ENCODE measurements at places on chromosomes 12 and 14.

- no peak for DNase-seq
Observed at GRCh38 chr12:26319511-26319910, 124.1 kb downstream of the SSPN start.

GRCh38 chr12:54983536-54984101, 943 bp downstream of the TESPA1 start:
- no peak for DNase-seq

DNA sequence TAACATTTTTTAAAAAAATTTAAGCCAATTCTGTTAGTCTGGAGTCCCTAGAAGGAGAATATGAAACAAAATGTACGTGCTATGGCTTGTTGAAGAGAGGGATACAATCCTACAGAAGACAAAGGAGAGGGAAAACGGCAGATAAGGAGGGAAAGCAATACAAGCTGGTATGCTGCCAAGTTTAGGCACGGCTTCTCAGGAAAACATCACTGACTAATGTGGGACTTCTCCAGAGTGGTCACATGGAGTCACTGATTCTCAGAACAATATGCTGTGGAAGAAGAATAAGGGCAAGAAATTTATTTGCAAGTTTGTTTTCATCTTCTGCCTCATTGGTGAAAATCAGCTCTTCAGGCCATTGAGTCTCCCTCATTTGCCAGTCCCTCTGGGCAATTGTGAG, 22.9 kb upstream of the NR1H4 start:
- DNase-seq = no peak

DNA sequence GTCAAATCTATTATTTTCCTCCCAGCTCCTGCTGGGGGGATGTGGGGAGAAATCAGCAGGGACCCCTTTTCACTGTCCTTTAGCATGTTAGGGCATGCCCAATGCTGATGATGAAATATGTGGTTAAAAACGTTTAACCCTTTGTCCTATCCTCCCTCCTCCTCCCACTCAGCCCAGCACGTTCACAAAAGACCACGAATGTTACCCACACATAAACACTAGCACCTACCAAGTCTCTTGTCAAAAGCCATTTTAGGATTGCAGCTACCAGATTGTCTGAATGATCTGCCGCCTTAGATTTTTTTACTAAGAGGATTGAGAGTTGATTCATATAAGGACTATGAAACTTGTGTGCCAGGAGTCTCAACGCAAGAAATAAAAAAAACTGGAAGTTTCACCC, 70.4 kb downstream of the TBK1 start:
- DNase-seq = no peak

DNA sequence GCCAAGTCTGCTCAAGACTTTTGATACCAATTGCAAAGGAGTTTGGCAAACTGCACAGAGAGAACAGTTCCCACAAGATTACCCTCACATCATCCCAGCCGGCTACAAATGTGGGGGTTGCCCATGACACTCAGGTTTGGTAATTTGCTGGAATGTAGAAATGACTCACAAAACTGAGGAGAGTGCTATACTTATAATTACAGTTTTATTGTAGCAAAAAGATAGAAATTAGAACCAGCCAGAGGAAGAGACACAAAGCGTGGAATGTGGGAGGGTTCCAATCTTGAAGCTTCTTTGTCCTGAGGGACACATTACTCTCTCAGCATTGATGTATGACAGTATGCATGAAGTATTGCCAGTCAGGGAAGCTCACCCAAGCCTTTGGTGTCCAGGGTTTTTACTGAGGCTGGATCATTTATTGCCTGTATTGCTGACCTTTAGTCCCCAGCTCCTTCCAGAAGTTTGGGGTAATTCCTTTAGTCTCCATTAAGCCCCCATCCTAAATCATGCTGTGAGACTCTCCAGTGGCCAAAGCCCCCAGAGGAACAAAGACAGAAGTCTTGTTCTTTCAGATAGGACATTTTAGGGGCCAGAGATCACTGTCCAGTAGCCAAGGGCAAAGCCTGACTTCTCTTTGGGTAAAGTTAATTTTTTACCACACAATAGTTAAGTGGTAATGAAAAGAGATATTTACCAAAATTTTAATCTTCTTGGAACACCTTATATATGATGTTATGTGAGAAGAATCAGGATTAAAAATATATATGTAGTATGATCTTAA, 9.9 kb downstream of the TBK1 start:
- no peak for DNase-seq

GRCh38 chr12:93848523-93849101, 171.4 kb downstream of the CRADD start:
- DNase-seq = no peak

- DNase-seq = peak; percentile 31
Observed at GRCh38 chr12:107515446-107515958, 170.1 kb upstream of the PWP1 start.

- DNase-seq = no peak
Observed at GRCh38 chr12:80943338-80943737, 5.6 kb upstream of the LIN7A start.

Data from CD4-positive, alpha-beta T cell treated with Interleukin-17A for 4 hours (primary cell).